ENCODE measurements at places on chromosomes 1 and 21.

DNA sequence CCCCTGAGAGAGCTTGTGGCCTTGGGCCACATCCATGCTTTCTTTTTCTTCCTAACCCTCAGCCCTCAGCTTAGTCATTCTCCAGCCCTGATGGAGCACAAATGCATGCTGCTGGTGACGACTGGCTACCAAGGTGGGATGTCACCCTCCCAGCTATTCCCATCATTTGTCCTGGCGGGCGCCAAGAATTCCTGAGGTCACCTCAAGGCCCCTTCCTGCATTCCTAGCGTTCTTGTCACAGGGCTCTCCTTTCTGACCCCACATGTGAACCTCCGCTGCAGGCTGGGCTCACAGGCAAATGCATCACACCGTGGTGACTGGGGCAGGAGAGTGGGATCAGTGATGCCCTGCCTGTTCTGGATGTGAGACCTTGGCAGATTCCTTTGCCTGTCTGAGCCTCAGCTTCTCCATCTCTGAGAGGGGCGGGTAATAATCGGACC, 53.4 kb upstream of the IFFO2 start:
- DNase-seq: peak; percentile 61

- DNase-seq: no peak
Measured at GRCh38 chr1:222105393-222105737, 363.5 kb upstream of the DUSP10 start.

DNA sequence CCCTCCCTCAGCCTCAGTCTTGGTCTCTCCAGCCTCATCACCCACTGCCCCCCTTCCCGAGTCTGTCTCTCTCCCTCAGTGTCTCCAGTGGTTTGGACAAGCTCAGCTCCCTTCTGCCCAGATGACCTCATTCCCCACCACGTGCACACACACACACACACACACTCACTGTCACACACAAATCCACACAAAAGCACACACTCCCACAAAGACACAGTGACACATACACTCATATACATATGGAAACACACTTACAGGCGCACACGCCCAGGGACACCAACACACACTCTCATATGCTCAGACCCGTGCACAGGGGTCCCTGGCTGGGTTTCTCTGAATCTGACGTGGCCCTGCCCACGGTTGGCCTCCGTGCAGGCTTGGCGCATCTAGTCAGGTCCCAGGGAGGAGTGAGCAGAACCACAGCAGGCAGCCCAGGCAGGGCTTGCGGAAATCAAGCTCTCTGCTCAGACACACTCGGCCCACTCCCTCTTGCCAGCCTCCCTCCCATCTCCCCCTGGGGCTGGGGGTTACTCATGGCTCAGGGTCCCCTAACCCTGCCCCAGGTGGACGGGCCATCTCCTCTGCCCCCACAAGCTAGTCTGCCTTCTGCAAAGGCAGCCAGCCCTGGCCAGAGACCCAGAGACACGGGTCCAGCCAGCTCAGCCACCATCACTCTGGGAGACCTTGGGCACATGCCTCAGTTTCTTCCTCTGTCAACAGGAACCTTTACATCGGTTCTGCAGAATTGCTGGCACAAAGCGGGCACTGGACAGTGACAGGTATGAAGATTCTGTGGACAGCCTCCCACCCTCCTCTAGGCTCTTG, 38.5 kb upstream of the FAM131C start:
- DNase-seq: no peak

DNA sequence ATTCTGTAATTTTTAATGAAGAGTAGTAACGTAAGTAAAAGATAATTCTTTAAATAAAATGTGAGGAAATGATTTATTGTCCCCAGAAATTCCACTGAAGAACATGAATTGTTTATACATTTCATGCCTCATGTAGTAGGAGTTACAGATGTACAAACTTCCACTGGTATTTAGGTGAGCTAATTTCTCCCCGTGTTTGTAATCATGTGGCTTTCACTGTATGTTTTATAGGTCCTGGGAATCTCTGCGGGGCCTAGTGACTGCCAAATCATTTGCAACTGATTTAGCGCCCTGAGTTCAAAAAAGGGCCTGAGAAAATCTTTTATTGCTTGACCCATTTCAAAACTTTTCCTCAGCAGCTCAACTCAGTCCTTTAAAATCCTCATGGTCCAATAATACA, 30.5 kb upstream of the FASLG start:
- no peak for DNase-seq

- DNase-seq: no peak
Measured at GRCh38 chr1:163720294-163720693, 398.5 kb downstream of the NUF2 start.

GRCh38 chr1:221993444-221993948, 251.6 kb upstream of the DUSP10 start:
- DNase-seq: no peak

DNA sequence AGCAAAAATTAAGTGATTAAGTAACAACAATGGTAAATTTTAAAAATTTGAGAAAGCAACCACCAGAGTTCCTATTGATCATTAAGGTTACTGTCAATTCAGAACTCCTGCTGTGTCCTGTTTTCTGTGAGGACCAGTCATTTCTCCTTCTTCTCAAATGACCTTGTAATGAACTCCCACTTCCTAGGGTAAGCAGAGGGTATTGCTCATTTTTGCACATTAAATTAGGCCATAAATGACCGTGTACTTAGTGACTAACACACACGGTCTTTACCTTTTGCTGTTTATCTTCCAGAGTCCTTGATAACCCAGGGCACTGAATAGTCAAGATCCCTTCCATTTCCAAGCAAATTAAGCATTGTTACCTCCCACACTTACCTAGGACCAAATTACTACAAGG, 227.5 kb upstream of the LYPLAL1 start:
- DNase-seq: no peak

GRCh38 chr1:28286111-28286510, 26.8 kb downstream of the SESN2 start:
- no peak for DNase-seq

DNA sequence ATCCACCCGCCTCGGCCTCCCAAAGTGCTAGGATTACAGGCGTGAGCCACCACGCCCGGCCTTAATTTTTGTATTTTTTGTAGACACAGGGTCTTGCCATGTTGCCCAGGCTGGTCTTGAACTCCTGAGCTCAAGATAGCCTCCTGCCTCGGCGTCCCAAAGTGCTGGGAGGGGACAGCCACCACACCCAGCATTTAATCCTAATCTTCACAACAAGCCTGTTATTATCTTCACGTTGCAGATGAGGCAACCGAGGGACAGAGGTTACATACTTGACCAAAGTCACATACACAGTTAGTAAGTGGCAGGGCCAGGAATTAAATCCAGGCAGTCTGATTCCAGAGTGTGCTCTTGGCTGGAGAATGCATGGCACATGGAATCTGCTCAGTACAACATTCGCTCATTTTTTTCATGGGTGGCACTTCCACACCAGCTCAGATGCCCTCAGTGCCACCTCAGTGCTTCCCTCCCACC, 4.8 kb upstream of the GPR37L1 start:
- no peak for DNase-seq

DNA sequence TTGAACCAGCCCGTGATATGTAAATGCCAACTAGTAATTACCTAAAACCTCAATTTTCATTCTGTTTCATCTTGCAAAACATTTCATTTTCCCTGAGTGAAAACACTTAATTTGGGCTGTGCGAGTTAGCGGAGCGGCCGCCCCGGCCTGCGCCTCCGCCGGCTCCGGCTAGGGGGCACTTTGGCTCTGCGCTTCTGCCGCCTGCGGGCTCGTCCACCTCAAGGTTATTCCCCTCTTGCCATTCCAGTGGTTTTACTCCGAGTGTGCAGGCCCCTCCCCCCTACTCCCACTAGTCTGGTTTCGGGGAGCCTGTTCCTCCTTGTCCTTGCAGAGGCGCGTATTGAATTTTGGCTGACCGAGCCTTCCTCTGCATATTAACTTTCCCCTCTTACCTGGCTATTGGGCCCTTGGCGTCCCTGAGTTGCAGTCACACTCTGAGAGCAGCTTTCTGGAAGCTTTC, 55.6 kb downstream of the PEX14 start:
- no peak for DNase-seq

GRCh38 chr1:42403880-42404400, 23.3 kb downstream of the RIMKLA start:
- no peak for DNase-seq

DNA sequence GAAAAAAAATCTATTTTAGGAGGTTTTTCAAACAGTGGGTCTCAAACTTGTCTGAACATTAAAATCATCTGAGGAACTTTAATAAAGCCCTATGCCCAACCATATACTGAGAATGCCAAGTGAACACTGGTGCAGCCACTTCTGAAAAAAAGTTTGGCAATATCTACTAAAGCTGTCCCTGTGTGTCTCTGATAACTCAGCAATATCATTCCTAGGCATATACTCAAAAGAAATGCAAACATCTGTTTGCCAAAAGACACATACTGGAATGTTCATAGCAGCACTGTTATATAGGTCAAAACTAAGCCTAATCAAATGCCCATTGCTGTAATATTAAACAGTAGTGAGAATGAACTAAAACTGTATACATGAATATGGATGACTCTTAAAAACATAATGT, 74.2 kb upstream of the RGS4 start:
- DNase-seq: no peak

- no peak for DNase-seq
Measured at GRCh38 chr1:71276466-71276865, 195.6 kb upstream of the ZRANB2 start.

- DNase-seq: no peak
Measured at GRCh38 chr1:48194801-48195200, 27.7 kb upstream of the SLC5A9 start.

GRCh38 chr1:38728585-38728908, 131.0 kb downstream of the RRAGC start:
- no peak for DNase-seq

DNA sequence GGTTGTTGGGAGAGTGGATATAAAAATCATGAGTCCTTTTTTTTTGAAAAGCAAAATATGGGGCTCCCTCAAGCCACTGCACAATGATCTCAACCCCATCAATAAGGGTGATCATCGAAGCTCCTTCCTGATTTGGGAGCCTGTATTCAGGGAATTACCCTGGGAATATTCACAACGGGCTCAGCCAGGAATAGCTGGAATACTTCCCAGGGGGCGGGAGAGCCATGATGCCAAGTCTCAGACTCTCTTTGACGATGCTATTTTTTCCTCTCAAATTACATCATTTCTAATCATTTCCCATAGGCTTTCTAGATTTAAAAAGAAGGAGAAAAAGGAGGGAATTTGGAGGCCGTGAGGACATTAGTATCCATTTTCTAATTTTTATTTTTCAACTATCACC, 18.4 kb downstream of the OLIG1 start:
- no peak for DNase-seq

DNA sequence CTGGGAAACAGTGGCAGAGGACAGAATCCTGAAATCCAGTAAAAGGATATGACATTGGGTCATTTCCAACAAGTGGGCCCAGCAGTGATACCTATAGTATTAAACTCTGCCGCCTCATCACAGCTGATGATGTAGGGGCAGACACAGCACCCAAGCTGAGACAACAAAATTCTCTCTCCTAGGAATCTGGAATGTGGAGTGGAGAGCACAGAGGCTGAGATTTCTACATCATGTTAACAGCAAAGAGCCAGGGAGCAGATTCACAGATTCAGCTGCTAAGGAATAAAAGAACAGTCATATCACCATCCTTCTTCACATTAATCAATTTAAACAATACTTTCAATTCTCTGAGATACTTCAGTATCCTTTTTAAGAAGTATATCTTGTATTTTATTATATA, 61.9 kb downstream of the CRP start:
- DNase-seq: no peak

DNA sequence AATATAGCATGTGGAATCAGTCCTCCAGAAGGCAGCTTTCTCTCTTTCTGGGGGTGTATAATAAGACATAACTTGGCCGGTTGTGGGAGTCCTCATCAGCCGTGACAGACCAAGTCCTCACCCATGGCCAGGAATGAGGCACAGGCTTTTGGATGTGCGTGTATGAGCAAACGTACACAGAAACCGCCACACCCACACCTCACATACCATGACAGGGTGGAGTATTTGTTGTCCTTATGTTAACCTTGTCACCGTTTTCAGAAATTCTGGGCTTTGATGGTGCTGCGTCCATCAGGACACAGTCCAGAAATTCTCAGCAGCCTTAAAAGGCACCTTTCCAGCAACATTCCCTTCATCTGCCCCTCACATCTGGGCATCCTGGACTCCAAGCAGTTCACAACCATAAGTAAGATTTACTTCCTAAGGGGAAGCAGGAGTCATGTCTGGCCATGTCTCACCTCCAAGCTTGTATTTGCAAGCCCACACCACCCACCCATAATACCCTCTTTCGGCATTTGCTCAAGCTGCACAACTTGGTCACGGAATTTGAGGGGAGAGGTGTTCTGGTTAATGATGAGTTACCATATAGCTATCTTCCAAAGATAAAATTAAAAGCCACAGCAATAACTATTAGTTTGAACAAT, 12.4 kb downstream of the C1orf116 start:
- no peak for DNase-seq

DNA sequence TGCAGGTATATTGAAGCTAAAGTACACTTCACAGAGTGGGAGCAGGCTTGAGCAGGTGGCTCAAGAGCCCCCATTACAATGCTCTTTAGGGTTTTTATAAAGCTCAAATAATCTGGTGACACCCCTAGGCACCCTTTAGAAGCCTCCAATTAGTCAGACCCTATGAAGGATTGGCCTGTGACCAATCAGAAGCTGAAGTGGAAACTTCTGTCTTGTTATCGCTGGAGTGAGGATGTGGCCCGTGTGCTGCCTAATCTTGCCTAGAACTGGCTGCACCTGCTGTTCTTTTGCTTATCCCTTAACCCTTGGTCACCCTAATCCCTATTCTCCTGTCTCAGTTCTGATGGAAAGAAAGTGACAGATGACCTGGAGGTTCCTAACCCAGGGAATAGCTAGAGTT, 70.8 kb upstream of the ABCG1 start:
- DNase-seq: no peak

GRCh38 chr1:21783679-21784603, 992 bp upstream of the USP48 start:
- DNase-seq: peak; percentile 76

DNA sequence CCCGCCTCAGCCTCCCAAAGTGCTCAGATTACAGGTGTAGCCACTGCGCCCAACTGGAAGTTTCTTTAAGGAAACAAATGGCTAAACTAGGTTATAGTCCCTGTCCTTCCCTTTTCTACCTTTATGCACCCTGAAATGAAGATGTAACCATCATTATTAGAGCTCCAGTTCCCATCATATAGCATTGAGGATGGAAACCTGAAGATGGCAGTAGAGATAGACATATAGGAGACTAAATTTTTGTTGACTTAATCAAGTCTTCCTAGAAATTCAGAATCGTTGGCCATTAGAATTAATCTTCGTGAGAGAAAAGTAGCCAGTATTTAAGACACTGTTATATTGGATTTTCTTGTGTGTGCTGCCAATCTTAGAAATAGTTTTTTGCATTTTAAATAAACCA, 1016.3 kb upstream of the NCAM2 start:
- no peak for DNase-seq

Data from ascending aorta (tissue), 2 donors.